Fibroblast of skin of back (primary cell): ENCODE measurements at places on chromosomes 1 and 21.

- peak; percentile 100 for DNase-seq
These were observed 162.8 kb downstream of the NTPCR start for GRCh38 chr1:233113009-233113879.

GRCh38 chr1:59302871-59303270 lies 6.0 kb downstream of the FGGY start:
- DNase-seq: no peak

- DNase-seq: no peak
These were observed 19.4 kb downstream of the METTL13 start for GRCh38 chr1:171800851-171801250.

- DNase-seq: peak; percentile 22
These were observed 675.5 kb upstream of the CXADR start for GRCh38 chr21:16837321-16837720.

- DNase-seq: no peak
These were observed 17.0 kb downstream of the C1orf159 start for GRCh38 chr1:1098681-1099421.
